ENCODE measurements at places on chromosomes 12 and 14.
A peak's percentile ranks its signal among the peaks of the same experiment; 100 is the strongest.

GRCh38 chr14:35366056-35366451 lies 38.5 kb downstream of the NFKBIA start:
- peak; percentile 46 for DNase-seq

DNA sequence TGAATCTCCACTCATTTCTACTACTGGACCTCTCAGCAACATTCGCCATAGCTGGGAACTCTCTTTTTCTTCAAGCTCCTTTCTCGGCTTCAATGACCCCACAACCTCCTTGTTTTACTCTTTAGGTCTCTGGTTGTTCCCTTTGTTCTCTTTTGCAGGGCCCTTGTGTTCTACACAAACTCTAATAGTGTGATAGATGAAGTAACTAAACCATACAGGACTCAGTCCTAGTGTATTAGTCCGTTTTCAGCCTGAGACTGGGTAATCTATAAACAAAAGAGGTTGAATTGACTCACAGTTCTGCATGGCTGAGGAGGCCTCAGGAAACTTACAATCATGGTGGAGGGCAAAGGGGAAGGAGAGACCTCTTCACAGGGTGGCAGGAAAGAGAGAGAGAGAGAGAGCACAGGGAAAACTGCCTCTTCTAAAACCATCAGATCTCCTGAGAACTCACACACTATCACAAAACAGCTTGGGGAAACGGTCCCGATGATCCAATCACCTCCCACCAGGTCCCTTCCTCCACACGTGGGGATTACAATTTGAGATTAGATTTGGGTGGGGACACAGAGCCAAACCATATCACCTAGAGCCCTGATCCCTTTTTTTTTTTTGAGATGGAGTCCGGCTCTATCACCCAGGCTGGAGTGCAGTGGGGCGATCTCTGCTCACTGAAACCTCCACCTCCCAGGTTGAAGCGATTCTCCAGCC lies 32.0 kb upstream of the WNK1 start:
- DNase-seq = no peak

- DNase-seq = no peak
Measured at GRCh38 chr14:70665448-70666360, 24.0 kb downstream of the TTC9 start.

GRCh38 chr12:15558915-15559528 lies 230.2 kb downstream of the EPS8 start:
- DNase-seq = peak; percentile 56

DNA sequence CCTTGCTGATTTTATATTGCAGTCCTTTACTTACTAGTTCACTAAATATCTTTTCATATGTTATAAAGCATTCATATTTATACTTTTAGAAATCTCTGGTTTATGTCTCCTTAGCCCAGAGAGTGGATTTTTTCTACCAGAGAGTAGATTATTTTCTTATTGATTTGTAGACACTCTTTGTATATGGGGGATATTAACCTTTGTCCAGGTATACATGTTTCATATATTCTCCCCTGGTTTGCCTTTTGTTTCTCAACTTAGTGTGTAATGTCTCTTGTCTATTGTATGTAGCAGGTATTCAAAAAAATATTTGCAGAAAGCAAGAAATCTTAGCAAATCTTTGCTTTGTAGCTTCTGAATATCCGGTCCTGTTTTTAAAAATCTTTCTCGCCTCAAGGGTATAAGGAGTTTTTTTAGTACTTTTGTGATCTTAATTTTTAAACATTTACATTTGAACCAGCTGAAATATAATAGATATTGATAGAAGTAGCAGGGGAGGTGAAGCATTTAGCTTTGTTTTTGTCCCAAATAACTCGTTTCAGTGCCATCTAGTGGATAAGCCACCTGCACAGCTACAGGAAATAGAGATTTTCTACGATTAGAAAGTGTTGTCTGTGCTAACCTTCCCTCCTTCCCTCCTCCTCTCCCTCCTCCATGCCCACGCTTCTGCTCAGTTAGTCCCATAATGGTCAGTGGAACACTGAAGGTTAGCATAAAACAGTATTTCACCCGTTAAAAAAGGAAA lies 97.0 kb downstream of the PHETA1 start:
- DNase-seq = no peak

DNA sequence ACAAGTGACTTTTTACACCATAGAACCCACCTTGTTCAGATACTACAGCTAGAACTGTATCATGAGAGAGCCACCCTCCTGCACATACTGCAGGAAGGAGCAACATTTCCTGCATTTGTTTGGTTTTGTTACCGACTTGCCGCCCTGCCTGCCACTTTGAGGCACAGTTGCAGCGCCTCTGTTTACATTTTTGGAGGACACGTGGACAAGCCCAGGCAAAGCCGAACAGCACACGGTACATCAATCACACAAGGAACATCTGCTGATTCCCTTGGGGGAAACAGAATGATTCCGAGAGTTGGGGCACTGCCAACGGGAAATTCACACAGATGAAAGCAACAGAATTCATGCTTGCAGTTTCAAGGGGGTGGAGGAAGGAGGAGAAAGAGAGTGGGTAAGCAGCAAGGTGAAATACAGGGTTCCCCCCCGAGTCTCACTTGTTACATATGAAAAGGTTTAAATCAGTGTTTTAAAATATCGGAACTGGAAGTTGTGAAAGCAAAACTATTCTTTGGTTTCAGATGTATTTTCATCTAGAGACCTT lies 110.7 kb downstream of the BTG1 start:
- DNase-seq = peak; percentile 52

DNA sequence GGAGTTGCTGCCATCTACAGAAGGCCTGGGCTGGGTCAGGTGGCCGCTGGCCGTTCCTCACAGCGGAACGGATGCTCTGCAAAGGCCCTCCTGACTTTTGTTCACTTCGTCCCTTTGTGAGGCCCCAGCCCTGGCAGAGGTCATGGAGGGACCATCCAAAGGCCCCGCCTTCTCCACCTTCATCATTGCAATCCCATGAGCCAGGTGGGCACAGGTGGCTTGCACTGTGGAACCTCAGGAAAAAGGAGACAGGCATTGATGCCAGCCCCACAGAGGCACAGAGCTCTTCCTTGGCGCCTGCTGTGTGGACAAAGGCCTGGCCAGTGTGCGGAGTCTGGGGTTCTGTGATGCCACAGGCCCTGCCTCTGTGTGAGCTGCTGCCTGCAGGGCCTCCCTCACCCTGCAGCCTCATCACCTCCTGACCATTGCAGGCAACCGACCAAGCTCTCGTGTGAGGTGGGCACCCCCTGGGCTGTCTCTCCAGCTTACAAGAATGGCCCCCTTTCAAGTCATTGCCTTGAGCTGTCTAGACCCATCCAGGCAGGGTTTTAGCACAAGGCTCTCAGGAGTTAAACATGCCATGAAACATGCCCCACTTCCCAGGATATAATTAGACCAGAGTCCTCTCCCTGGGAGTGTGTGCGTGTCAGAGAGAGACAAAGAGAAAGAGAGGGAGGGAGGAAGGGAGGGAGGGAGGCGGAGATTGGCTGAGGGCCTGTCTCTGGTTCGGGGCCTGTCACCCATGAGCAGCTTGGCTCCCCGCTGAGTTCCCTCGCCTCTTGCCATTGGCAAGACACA lies 19.3 kb downstream of the NFKBIA start:
- no peak for DNase-seq

GRCh38 chr12:56941299-56942017 lies 7.2 kb upstream of the SDR9C7 start:
- DNase-seq = peak; percentile 61

DNA sequence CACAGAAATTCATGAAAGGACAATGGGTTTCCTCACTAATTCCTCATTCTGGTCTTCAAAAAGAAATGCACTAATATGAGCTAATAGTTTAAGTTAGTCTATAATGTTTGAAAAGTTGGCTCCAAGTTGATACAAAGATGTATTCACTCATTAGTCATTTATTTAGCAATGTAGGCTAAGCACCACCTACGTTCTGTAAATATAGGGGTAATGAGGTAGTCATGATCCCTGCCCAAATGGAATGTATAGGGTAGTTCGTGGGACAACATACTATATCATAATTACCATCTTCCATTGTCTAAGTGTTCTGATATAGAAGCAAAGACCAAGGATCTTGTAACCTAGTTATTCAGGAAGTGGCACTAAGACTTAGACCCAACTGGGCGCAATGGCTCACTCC lies 86.5 kb downstream of the DIO2 start:
- no peak for DNase-seq

DNA sequence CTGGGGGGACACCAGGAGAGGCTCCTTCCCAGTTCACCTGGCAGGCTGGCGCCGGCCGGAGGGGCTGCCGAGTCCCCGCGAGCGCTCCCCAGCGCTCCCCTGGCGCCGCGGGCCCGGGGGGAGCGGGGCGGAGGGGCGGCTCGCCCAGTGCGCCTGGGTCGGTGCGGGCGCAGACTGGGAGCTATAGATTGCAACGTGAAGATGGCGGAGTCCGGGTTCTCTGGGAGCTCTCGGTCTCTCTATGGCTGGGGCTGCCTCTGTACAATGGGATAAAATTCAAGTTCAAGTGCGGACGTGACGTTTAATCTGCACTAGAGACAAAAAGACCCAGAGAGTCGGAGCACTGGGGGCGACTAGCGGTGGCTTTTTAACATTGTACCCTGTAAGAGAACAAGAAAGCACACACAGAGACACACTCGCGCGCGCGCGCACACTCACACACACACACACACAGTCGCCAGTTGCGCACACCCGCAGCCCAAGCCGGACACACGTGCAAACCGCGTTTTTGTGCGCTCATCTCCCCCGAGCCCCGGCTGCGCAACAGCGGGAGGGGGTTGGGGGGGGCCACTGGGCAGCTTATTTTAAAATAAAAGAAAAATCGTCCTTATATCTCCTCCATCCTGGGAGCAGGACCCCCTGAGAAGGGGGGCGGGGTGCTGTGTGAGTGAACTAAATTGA lies at the start of gene BCL11B:
BCL11B (minus strand) TSS at position 247 of the 681 bp plus-strand sequence. CDS start 979 bp downstream, outside the sequence.
- peak; percentile 96 for DNase-seq

- DNase-seq = no peak
Measured at GRCh38 chr12:115998794-115999478, 278.6 kb downstream of the MED13L start.

DNA sequence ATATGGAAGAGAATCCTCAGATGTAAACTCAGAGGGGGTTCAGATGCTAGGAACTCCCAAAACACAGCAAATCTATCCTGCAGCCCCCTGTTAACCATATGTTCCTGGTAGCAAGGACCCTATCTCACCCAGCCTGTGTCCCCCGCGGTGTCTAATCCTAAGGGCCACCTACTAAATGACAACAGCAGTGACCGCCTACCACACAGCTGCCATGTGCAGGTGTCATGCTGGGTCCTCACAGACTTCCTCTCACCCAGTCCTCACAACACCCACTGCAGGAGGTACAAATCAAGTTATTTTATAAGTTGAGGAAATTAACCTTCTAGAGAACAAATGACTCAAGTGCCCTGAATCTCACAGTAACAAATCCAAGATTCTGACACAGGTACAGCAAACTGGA lies 73.9 kb downstream of the ITPK1 start:
- DNase-seq = no peak

DNA sequence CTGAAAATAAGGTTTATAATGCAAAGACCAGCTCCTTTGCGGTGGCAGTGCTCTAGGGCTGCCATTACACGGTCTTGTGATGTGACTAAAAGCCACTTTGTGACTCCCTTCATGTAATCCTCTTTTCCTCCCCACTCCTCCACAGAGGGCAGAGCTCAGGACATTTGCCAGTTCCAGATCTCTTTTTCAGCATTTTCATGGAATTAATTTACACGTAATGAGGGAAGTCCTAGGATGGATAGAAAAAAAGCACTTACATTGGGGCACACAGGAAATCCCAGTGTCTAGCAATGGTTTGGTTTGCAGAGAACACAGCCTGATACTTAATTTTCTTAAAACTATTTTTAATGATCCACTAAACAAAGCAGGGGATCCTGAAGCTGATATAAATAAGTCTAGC lies 17.5 kb upstream of the ATF1 start:
- no peak for DNase-seq

- DNase-seq = no peak
Measured at GRCh38 chr12:132307976-132308852, 21.2 kb downstream of the GALNT9 start.

GRCh38 chr12:92049403-92049802 lies 96.2 kb downstream of the BTG1 start:
- peak; percentile 23 for DNase-seq

- no peak for DNase-seq
Measured at GRCh38 chr12:85725991-85726390, 110.2 kb downstream of the RASSF9 start.

DNA sequence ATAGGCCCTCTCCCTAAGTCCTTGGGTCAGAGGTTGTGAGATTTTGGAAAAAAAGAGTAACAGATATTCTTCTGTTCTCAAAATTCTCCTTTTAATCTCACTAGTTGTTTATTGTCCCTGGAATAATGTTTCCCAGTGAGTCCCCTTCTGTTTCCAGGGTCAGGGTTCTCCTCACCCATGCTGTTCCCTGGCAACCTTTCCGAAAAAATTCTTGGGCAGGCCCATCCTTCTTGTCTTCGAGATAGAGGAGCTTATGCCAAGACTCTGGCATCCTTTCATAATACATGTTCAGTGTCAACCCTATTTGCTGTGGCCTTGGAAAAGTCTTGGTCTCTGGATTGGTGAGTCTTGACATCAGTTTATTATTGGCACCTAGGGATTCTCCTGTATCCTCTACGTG lies 212.4 kb upstream of the FAR2 start:
- DNase-seq = no peak
